ENCODE measurements at places on chromosomes 6 and 20. TPM values are rescaled to one million over a fixed set of nuclear protein-coding genes. Genes with fewer than 3 reads are reported as not detected.
A peak's percentile ranks its signal among the peaks of the same experiment; 100 is the strongest.

DNA sequence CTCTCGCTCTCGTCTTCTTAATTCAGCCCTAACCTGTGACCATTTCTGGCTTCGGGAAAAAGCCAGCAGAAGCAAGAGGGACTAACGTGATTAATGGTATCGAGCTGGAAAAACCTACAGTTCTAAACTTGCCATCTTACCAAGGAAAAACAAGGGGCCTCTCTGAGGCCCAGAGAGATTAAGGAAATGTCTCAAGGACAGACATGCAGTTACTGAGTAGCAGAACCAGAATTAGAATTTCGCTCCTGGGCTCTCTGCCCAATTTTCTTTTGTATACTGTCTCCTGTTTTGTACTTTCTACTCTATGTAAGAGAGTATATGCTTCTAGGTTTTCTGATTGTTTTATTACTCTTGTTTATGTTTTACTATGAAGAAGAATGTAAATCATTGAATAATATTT lies 67.8 kb upstream of the LTV1 start:
- DNase-seq: no peak

- DNase-seq: no peak
Measured at GRCh38 chr6:1672379-1672778, 62.7 kb downstream of the FOXC1 start.

DNA sequence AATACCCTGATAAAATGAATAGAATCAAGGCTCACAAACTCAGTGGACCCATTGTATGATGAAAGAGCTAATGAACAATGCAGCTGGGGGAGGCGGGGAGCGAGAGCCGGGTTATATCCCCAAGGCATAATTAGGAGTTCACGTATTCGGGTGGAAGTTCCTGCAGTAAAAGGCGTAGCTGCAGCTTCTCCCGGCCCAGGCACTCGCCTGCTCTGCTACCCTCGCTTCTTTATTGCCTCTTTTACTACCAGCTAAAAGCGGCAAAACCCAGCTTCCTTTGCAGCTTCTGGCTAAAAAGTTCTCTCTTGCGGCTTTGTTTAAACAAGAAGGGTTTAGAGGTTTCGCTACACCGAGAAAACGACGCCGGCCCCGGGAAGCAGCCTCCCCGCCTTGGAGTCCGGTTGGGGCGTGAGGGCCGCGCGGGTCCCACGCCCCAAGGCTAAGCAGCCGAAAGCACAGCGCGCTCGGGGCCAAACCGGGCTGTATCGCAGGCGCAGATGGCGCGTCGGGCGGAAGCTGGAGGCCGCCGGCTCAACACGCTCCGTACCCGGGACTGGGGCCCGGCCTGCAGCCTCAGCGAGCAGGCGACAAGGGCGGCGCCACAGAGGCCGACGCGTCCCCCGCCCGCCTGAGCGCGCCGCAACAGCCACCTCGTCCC lies 1.6 kb downstream of the ZBTB2 start:
- no peak for DNase-seq

DNA sequence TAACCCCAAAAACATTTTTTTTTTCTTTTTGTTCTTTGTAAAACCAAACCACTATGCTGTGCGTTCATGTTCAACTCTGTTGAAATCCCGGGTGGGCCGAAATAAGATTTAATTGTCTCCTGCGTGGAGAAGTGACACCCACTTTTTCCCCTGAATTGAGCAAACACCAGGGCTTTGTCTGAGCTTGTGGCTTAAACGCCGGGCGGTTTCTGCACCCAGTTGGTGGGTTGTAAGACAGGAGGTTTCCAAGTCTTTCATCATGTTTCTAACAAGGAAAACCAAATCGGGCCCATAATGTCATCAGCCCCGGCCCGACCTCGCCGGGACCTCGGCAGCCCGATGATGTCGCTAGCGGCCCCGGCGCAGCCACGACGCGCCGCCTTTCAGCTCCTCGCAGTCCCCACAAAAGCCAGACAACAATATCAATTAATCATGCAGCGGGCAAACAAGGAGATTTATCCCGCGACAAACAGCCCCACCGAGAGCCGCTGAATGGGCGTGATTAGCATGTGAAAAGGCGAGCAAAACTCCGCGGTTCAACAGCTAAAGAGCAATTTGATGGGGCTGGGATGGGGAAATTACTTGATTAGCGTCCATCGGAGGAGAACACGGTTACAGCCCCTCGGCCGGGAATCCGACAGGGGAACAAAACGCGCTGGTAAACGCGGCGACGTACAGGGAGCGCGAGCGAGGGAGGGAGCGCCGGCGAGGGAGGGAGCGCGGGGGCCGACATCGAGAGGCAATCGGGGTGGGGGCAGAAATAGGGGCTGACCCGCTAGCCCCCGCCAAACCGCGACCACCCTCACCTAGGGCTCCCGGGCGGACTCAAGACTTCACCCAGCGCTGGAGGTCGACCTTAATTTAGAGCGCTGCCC lies 5.3 kb downstream of the LINC00237 start:
- DNase-seq: no peak

GRCh38 chr6:33314515-33314942 lies 651 bp upstream of the TAPBP start:
- peak; percentile 77 for DNase-seq

DNA sequence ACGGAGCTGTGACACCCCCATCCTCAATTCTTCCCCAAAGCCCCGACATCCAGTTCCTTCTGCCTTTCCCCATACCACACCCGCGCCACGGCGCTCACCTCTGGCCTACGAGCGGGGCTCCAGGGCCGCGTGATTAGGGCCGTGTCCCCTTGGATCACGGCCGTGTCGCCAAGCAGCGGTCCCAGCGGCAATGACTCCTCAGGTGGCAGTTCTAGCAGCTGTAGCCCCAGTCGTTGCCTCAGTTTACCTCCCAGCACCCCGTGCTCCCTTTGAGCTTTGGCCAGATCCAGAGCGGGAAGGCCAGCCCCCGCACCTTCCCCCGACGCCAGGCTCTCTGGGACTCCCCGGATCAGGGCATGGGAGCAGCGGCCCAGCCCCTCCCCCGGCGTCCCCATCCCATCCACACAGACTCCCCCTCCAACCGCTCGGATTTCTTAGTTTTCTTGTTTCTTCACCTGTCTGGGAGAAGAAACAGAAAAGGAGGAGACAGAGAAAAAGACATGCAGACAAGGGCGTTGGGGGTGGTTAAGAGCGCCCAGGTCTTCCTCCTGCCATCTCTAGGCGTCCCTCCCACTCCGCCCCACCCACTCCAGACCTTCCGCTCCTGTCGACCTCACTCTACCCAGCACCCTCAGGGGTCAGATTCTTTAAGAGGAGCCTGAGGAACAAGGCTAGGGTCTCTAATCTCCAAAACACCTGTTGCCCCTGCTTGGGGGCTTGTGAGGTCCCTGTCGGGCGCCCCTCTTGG lies at the start of gene DDAH2:
Gene DDAH2 (minus strand): TSS at position 533 of the 748 bp plus-strand sequence. CDS start 138 bp downstream, at position 395.
- no peak for DNase-seq

- DNase-seq: no peak
Measured at GRCh38 chr6:30019819-30020218, 41.2 kb upstream of the POLR1H start.

GRCh38 chr6:15518057-15518456 lies 144.8 kb downstream of the DTNBP1 start:
- DNase-seq: no peak

DNA sequence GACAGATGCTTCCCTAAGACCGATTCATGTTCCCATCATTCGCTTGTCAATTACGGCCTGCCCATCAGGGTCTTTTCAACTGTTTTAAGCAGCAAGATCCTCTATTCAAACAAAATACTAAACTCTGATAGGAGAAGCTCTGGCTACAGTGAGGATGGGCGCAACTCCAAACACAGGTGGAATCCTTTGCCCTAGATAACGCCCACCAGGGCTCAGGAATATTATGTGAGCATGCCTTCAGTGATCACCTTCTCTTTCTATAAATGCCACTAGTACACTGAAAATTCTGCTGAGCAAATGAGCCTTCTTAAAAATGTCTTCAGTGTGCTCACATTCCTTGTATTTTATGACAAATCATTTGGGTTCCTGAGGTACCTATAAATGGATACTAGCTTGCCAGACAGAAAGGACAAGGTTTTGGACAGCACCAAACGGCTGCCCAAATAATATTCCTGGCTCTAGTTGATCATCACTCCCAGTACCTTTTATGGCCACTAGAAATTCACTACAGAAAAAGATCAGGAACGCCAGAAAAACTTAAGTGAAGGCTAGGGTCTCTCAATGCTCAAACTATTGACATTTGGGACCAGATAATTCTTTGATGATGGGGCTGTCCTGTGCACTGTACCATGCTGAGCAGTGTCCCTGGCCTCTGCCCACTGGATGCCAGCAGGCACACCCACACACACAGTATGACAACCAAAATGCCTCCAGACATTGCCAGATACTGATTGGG lies 13.1 kb downstream of the ZNF217 start:
- DNase-seq: no peak

DNA sequence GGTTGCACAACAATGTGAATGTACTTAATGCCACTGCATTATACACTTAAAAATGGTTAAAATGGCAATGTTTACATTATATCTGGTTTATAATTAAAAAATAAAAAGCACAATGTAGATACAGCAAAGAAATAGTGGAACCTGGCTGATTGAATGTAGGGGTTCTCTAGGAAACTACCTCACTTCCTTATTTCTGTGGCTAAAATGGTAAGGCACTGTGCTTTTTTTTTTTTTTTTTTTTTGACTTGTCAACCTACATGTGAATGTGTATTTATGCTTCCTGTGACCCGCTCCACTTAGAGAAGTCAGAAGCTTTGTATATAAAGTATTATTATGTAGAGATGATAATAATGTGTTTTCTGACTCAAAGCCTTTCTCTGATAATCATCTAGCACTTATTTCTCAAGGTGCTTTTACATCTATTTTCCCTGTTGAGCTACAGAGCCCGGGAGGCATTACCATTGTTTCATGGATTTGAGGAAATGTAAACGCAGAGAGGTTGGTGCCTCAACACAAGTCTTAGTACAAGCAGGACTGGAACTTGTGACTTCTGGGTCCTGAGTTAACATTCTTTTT lies 55.0 kb downstream of the SOX4 start:
- DNase-seq: peak; percentile 85

GRCh38 chr6:130788954-130789353 lies 38.3 kb upstream of the SMLR1 start:
- DNase-seq: no peak

DNA sequence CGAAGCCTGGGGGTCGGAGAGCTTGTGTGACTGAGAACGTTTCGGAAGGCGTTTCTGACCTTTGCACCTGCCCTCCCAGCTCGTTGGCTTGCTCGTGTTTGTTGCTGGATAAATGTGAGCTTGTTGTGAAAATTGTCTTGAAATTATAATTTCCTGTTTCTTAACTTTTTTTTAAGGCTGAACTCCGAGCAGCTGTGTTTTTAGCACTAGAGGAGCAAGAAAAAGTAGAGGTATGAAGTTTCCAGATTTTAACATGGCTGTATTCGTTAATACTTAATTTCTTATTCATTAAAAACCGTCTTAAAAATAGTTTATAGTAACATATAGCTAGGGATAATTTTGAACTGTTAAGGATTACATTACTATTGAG lies 672 bp downstream of the CEP43 start:
- DNase-seq: no peak

GRCh38 chr6:53318429-53318828 lies 30.3 kb downstream of the ELOVL5 start:
- no peak for DNase-seq

GRCh38 chr6:107118976-107119375 lies 3.7 kb upstream of the BEND3 start:
- no peak for DNase-seq

DNA sequence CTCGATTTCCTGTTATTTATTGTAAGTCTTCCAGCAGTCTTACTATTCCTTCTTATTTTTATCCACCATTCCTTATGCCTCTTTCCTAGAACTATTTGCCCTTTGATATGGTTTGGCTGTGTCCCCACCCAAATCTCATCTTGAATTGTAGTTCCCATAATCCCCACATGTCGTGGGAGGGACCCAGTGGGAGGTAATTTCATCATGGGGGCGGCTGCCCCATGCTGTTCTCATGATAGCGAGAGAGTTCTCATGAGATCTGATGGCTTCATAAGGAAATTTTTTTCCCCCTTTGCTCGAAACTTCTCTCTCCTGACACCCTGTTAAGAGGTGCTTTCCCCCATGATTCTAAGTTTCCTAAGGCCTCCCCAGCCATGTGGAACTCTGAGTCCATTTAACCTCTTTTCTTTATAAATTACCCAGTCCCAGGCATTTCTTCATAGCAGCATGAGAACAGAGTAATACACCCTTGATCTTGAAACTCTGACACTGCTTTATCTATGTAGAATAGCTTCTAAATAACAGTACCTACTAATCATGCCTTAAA lies 48.8 kb downstream of the PLN start:
- no peak for DNase-seq

DNA sequence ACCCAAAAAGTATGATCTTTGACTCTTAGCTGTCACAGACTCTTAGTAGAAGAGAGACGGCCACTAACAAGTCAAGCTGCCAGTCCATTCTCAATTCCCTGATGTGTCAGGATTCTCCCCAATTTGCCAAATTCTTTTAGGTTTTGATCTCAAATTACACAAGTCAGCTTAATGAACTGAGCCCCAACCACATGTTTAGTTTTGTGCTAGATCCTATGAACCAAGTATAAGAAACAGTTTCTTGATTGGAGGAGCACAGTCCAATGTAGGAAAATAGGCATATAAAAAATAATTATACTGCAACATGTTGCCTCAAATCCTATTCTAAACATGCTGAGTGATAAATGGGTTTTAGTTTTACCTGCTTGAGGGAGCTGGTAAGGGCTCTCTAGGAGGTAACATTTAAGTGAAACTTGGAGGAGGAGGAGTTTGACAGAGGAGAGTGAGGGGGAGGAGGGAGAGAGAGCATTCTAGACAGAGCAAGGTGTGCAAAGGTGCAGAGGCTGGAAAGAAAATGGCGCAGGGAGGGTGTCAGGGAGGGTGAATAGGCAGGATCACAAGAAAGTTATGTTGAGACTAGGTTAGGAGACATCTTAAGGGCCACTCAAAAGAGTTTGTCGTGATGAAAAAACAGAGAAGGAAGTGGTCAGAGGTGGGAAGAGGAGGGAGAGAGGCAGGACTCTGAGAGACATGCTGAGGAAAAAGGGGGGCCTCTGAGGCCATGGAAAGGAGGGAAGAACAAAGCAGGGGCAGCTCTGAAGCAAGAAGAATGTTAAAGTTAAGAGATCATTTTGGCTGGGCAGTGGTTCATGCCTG lies 22.8 kb upstream of the FAM83C start:
- peak; percentile 8 for DNase-seq

- DNase-seq: no peak
Measured at GRCh38 chr20:38267296-38267695, 6.8 kb upstream of the KIAA1755 start.

DNA sequence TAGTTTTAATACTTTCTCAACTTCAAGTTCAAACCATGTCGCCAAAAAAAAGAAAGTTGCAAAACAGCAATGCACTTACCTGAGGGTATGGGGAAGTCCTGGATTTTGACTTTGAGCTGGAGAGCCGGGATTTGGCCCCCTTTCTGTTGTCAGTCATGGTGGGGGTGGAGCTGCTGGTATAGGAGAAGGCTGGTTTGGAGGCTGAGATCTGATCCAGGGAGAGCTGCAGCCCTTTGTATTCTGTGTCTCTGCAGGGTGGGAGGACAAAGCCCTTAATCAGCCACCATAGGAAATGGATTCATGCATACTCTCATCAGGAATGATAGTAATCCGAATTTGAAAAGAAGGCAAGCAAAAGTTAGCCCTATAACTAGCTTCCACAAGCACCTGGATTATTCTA lies 44.0 kb downstream of the SIM1 start:
- no peak for DNase-seq

- DNase-seq: no peak
Measured at GRCh38 chr6:38137608-38138265, 318.2 kb downstream of the ZFAND3 start.

Gene PGC
- total RNA-seq: not detected

Gene PACSIN1
- 1.6 TPM for total RNA-seq

Gene TRIM40
- under 0.01 TPM for total RNA-seq

Gene GPLD1
- 3.0 TPM for total RNA-seq

Gene PROKR2
- total RNA-seq: not detected

Gene BHLHE23
- total RNA-seq: 1.3 TPM

All from hematopoietic multipotent progenitor cell (in vitro differentiated cells).